Activated CD4-positive, alpha-beta T cell treated with anti-CD3 and anti-CD28 coated beads, Interleukin-2, amount 50 U/mL, for 16 hours (primary cell): ENCODE measurements at places on chromosomes 5 and 9.
A peak's percentile ranks its signal among the peaks of the same experiment; 100 is the strongest.

GRCh38 chr5:87243161-87243844 is 24.4 kb upstream of the RASA1 start:
- DNase-seq, result peak; percentile 43

DNA sequence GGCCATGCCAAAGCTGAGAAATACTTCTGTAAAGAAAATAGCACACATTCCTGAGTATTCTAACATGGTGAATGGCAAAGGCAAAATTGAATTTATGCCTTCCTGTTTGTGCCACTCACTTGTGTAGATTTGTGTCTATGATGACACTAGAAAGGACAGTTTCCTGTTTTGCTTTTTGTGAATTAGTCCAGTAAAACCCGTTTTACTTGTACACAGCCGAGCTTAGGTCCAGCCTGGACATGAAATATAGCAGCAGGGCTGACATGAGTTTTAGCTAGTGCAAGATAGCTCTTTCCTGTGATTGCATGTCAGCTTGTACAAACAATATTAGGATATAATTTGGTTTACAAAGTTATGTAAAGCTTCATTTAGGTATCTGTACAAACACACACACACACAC is 1891.7 kb upstream of the WWC1 start:
- DNase-seq, result no peak

GRCh38 chr9:2493529-2493928 is 128.1 kb upstream of the VLDLR start:
- DNase-seq, result no peak

DNA sequence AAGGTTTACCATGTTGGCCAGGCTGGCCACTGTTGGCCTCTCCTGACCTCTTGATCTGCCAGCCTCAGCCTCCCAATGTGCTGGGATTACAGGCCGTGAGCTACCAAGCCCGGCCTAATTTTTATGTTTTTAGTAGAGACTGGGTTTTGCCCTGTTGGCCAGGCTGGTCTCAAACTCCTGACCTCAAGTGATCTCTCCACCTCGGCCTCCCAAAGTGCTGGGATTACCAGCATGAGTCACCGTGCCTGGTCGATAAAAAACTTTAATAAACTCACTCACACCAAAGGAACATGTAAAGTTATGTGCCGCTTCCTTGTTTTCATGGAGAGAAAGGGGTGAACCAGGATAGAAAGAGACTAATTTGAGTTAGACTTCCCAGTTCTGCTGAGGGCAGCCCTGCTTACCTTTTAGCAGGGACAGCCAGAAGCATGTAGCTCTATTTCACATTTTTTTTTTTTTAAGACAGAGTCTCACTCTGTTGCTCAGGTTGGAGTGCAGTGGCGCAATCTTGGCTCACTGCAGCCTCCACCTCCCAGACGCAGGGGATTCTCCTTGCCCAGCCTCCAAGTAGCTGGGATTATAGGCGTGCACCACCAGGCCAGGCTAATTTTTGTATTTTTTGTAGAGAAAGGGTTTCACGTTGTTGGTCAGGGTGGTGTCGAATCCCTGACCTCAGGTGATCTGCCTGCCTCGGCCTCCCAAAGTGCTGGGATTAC is 11.4 kb upstream of the HAUS6 start:
- DNase-seq, result no peak

DNA sequence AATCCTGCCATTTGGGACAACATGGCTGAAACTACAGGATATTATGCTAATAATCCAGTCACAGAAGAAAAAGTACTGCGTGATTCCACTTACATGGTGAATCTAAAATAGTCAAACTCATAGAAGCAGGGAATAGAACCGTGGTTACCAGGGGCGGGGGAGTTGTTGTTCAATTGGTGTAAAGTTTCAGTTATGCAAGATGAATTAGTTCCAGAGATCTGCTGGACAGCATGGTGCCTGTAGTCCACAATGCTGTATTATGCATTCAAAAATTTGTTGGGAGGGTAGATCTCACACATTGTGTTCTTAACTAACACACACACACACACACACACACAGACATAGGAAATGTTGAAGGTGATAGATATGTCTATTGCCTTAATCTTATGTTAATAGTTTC is 480.5 kb downstream of the DMRT2 start:
- no peak for DNase-seq
